SK-N-SH (cell line): ENCODE measurements at places on chromosomes 1 and 21. TPM values are rescaled to one million over a fixed set of nuclear protein-coding genes. Genes with fewer than 3 reads are reported as not detected.
A peak's percentile ranks its signal among the peaks of the same experiment; 100 is the strongest.

Gene CA14
- polyA plus RNA-seq = 0.08 and 0.16 TPM in 2 replicates

- H3K4me1 ChIP-seq = no peaks in the 10 kb centered on the region
- no peaks in the 10 kb centered on the region for H3K27me3 ChIP-seq
- no peak overlapping the region for H3K27ac ChIP-seq
- H3K36me3 ChIP-seq = no peaks in the 10 kb centered on the region
- DNase-seq = no peak
Observed at GRCh38 chr1:108089477-108089876, 110.7 kb downstream of the SLC25A24 start.

Gene PIK3C2B
- polyA plus RNA-seq = 6.5 and 6.6 TPM in 2 replicates

Gene ANXA9
- 0.07 and 0.21 TPM in 2 replicates for polyA plus RNA-seq

GRCh38 chr1:180536821-180537372, 21.9 kb upstream of the OVAAL start:
- H3K27ac ChIP-seq = no peak overlapping the region
- no peaks in the 10 kb centered on the region for H3K27me3 ChIP-seq
- H3K4me1 ChIP-seq = no peaks in the 10 kb centered on the region

DNA sequence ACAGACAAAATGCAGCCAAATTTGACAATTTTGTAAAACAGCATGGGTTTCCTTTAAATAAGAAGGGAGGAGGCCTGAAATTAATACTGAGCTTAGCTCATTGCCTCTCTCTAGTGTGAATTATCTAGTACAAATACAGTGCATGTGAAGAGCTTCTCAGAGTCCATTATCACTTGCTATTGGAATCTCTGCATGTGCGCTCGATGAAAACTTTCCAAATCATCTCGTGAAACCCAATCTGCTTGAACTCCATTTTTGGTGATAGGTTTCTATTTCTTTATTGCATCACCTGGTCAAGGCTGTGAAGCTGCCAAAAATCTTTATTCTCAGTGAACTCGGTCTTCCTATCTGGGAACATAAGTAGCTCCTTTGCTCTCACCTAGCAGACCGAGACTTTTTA, 49.5 kb upstream of the LYPLAL1 start:
- no peak for DNase-seq
- no peaks in the 10 kb centered on the region for H3K27me3 ChIP-seq
- H3K4me3 ChIP-seq = no peak overlapping the region
- peaks cover 21% of the 10 kb centered on the region; the same call in 1 of the 2 replicates for H3K4me1 ChIP-seq
- H3K27ac ChIP-seq = no peak overlapping the region
- no peaks in the 10 kb centered on the region for H3K36me3 ChIP-seq

GRCh38 chr1:216176970-216177369, 246.3 kb downstream of the USH2A start:
- H3K36me3 ChIP-seq = no peaks in the 10 kb centered on the region
- no peak overlapping the region for H3K27ac ChIP-seq
- H3K4me3 ChIP-seq = no peak overlapping the region
- peaks cover 3% of the 10 kb centered on the region for H3K4me1 ChIP-seq
- no peaks in the 10 kb centered on the region for H3K27me3 ChIP-seq
- no peak for DNase-seq

Gene AGT
- 0.39 and 0.41 TPM in 2 replicates for polyA plus RNA-seq

DNA sequence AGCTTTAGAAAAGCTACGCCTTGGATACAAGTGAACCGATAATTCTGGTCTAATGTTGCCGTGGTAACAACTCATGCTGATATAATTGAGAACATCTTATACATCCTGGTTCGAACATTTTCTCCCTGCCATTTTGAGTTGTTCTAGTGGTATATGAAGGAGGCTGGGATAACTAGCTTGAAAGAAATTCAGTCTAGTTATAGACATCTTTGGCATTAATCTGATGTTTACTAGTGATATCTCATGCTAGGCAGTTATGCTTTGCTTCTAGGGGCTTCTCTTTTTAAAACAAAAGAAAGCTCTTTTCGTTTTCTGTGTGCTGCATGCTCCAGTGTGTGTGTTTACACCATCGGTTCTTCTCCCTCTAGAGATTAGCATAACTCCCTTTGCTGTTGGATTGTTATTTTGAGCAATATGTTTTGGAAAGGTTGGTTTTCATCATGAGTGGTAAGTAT, 20.5 kb downstream of the PRKACB start:
- no peaks in the 10 kb centered on the region for H3K27me3 ChIP-seq
- peak overlapping the region; percentile 60 for H3K4me3 ChIP-seq
- peaks cover 20% of the 10 kb centered on the region for H3K4me1 ChIP-seq
- peak; percentile 8 for DNase-seq
- H3K36me3 ChIP-seq = no peaks in the 10 kb centered on the region
- H3K27ac ChIP-seq = peak overlapping the region; percentile 58

GRCh38 chr1:159664247-159664646, 50.1 kb downstream of the CRP start:
- no peak overlapping the region for H3K4me3 ChIP-seq
- H3K4me1 ChIP-seq = no peaks in the 10 kb centered on the region

- H3K4me1 ChIP-seq = no peaks in the 10 kb centered on the region
- H3K27me3 ChIP-seq = no peaks in the 10 kb centered on the region
- no peak overlapping the region for H3K27ac ChIP-seq
- H3K4me3 ChIP-seq = no peak overlapping the region
- H3K36me3 ChIP-seq = no peaks in the 10 kb centered on the region
- no peak for DNase-seq
Observed at GRCh38 chr1:91499346-91499745, 1.3 kb upstream of the CDC7 start.

- no peaks in the 10 kb centered on the region for H3K27me3 ChIP-seq
- H3K4me3 ChIP-seq = no peak overlapping the region
- H3K4me1 ChIP-seq = no peaks in the 10 kb centered on the region
- H3K36me3 ChIP-seq = no peaks in the 10 kb centered on the region
- no peak for DNase-seq
Observed at GRCh38 chr1:56457756-56458375, 121.5 kb downstream of the PLPP3 start.

Gene PALMD
- 1.8 and 2.3 TPM in 2 replicates for polyA plus RNA-seq

GRCh38 chr1:11908095-11908675, 18.0 kb downstream of the KIAA2013 start:
- H3K27ac ChIP-seq = peak overlapping the region; percentile 95
- peaks cover 3% of the 10 kb centered on the region; the same call in 1 of the 2 replicates for H3K4me1 ChIP-seq
- no peaks in the 10 kb centered on the region for H3K36me3 ChIP-seq
- no peaks in the 10 kb centered on the region for H3K27me3 ChIP-seq
- peak overlapping the region; percentile 68 for H3K4me3 ChIP-seq
- DNase-seq = peak; percentile 76

GRCh38 chr1:7372477-7373120, 398.5 kb upstream of the VAMP3 start:
- no peak overlapping the region for H3K27ac ChIP-seq
- peaks cover 31% of the 10 kb centered on the region; the same call in 1 of the 2 replicates for H3K4me1 ChIP-seq
- no peaks in the 10 kb centered on the region for H3K36me3 ChIP-seq
- DNase-seq = no peak
- H3K27me3 ChIP-seq = no peaks in the 10 kb centered on the region

Gene EFNA3
- 5.5 and 6.0 TPM in 2 replicates for polyA plus RNA-seq

- no peak overlapping the region for H3K4me3 ChIP-seq
- no peaks in the 10 kb centered on the region; the same call in 1 of the 2 replicates for H3K27me3 ChIP-seq
- no peak for DNase-seq
- no peaks in the 10 kb centered on the region for H3K4me1 ChIP-seq
- H3K36me3 ChIP-seq = no peaks in the 10 kb centered on the region
Observed at GRCh38 chr1:83834621-83835264, 164.2 kb downstream of the TTLL7 start.

GRCh38 chr1:20507564-20508410, at the start of gene MUL1:
TSS of gene MUL1 (minus strand) at chr1:20508151. CDS start at chr1:20508024, 127 bp downstream.
- H3K27ac ChIP-seq = peak within 1 kb of the TSS; percentile 70
- peak; percentile 96 for DNase-seq
- no peaks in the 10 kb centered on the region; the same call in 1 of the 2 replicates for H3K27me3 ChIP-seq
- peaks cover 16% of the 10 kb centered on the region for H3K36me3 ChIP-seq

- H3K27me3 ChIP-seq = no peaks in the 10 kb centered on the region
- H3K27ac ChIP-seq = no peak overlapping the region
- DNase-seq = no peak
- H3K4me3 ChIP-seq = no peak overlapping the region
Observed at GRCh38 chr1:232291681-232292080, 338.3 kb downstream of the SIPA1L2 start.

Gene CSF3R
- not detected in 2 replicates for polyA plus RNA-seq

Gene ARTN
- polyA plus RNA-seq = 0.26 and 0.69 TPM in 2 replicates

- no peaks in the 10 kb centered on the region for H3K36me3 ChIP-seq
- no peak for DNase-seq
- H3K4me3 ChIP-seq = no peak overlapping the region
Observed at GRCh38 chr1:223887747-223888418, 42.1 kb upstream of the TP53BP2 start.

Gene STIL
- polyA plus RNA-seq = 4.9 and 5.8 TPM in 2 replicates

DNA sequence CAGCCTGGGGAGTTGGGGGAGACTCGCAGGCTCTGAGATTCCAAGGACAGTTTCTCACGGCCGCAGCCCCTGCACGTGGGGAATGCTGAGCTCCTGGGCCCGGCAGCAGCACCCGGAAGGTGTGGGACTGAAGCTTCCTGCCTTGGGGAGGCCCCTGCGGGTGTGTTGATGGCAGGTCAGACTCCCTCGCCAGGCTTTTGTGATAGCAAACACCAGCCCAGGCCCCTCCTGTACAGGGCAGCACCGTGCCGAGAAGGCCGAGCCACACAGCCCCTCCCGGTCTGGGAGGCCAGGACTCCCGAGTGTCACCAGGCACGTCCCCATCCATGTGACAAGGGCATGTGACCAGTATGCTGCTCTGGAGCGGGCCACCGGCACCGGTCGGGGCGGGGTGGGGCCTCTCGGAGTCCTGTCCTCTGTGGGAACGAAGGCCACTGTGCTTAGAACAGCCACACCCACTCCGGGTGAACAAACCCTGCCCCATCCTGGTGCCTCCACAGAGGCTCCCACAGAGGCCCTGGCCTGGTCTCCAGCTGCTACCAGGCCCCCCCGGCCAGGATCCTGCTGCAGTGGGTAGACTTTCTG, 31.1 kb upstream of the ARHGEF16 start:
- no peaks in the 10 kb centered on the region for H3K4me1 ChIP-seq
- no peaks in the 10 kb centered on the region for H3K36me3 ChIP-seq
- no peak overlapping the region for H3K27ac ChIP-seq
- peaks cover 21% of the 10 kb centered on the region for H3K27me3 ChIP-seq

GRCh38 chr1:99590578-99591209, 55.2 kb upstream of the PALMD start:
- H3K4me3 ChIP-seq = no peak overlapping the region
- H3K36me3 ChIP-seq = no peaks in the 10 kb centered on the region
- H3K27me3 ChIP-seq = no peaks in the 10 kb centered on the region

DNA sequence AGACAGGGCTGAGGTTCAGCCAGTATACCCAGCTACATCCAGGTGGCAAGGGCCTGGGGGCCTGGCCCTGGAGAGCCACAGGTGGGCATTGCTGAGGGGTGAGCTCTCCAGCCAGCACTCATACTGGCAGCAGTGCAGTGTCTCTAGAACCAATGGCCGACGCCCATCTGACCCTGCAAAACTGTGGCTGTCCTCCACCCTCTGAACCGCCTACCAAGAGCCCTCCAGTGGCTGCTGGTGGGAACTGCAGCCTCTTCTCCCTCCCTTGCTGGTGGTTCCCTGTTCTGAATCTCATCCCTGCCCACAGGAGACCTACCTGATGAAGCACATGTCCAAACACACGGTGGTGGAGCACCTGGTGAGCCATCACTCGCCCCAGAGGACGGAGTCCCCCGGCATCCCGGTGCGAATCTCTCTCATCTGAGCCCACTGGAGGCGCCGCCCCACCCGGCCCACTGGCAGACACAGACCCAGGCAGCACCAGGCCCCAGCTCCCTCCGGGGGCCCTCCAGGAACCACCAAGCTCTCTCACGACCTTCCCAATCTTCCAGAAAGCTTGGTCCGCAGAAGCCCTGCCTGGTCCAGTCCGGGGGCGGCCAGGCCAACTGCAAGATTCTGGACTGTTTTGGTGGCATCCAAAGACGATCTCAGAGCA, 22.1 kb downstream of the A3GALT2 start:
- peaks cover 16% of the 10 kb centered on the region for H3K36me3 ChIP-seq
- no peak overlapping the region for H3K4me3 ChIP-seq
- H3K27me3 ChIP-seq = no peaks in the 10 kb centered on the region
- no peak overlapping the region; the same call in 1 of the 2 replicates for H3K27ac ChIP-seq
- no peaks in the 10 kb centered on the region for H3K4me1 ChIP-seq

- no peak for DNase-seq
- no peak overlapping the region for H3K27ac ChIP-seq
- H3K36me3 ChIP-seq = no peaks in the 10 kb centered on the region
- no peak overlapping the region for H3K4me3 ChIP-seq
Observed at GRCh38 chr1:27361553-27361952, 5.2 kb downstream of the MAP3K6 start.

DNA sequence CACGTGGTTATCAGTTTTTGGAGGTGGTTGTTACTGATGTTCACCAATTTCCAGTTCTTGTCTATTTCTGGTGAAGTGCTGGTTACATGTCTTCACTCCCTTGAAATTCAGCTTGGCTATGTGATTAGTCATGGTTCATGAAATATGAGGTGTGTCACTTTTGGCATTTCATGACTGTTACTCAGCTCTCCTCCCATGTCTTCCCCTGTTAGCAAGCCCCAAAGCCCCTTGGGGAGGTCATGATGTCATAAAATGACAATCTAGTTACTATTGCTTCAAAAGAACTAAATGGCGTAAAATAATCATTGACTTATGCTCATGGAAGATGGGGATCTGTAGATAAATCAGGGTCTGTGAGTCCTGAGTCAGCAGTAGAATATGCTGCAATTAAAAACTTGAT, 425.1 kb downstream of the SETD4 start:
- no peak overlapping the region for H3K27ac ChIP-seq
- H3K27me3 ChIP-seq = no peaks in the 10 kb centered on the region

GRCh38 chr1:89199525-89200031, 836 bp upstream of the GBP4 start:
- no peak for DNase-seq
- H3K27ac ChIP-seq = peak overlapping the region; percentile 95; the same call in 1 of the 2 replicates
- H3K27me3 ChIP-seq = no peaks in the 10 kb centered on the region
- H3K36me3 ChIP-seq = no peaks in the 10 kb centered on the region
- H3K4me3 ChIP-seq = no peak overlapping the region
- peaks cover 20% of the 10 kb centered on the region for H3K4me1 ChIP-seq

Gene REN
- not detected in 2 replicates for polyA plus RNA-seq

Gene DENND2C
- 0.02 and 0.03 TPM in 2 replicates for polyA plus RNA-seq

- no peaks in the 10 kb centered on the region; the same call in none of the 2 replicates for H3K4me1 ChIP-seq
- no peaks in the 10 kb centered on the region for H3K27me3 ChIP-seq
- DNase-seq = no peak
- H3K27ac ChIP-seq = no peak overlapping the region
- H3K36me3 ChIP-seq = no peaks in the 10 kb centered on the region
Observed at GRCh38 chr1:99764909-99765308, 1.5 kb downstream of the FRRS1 start.

GRCh38 chr21:35606146-35606545, 454.2 kb downstream of the SETD4 start:
- H3K4me3 ChIP-seq = no peak overlapping the region
- no peaks in the 10 kb centered on the region for H3K36me3 ChIP-seq
- no peak overlapping the region for H3K27ac ChIP-seq

- H3K27me3 ChIP-seq = peaks cover 23% of the 10 kb centered on the region; the same call in 1 of the 2 replicates
- no peaks in the 10 kb centered on the region for H3K36me3 ChIP-seq
- H3K4me1 ChIP-seq = no peaks in the 10 kb centered on the region; the same call in 1 of the 2 replicates
Observed at GRCh38 chr21:37670883-37671282, 245.4 kb downstream of the KCNJ6 start.

DNA sequence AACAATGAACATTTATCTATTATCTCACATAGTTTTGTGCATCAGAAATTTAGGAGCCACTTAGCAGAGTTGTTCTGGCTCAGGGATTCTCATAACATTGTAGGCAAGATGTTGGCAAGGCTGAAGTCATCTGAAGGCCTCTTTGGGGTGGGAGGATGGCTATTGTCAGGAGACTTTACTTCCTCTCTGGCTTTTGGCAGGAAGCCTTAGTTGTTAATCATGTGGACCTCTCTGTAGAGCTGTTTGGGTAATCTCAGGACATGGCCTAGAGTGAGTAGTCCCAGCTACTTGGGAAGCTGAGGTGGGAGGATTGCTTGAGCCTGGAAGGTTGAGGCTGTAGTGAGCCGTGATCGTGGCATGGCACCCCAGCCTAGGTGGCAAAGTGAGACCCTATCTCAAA, 40.2 kb downstream of the RASAL2 start:
- no peak overlapping the region for H3K4me3 ChIP-seq
- peak overlapping the region; percentile 24; the same call in 1 of the 2 replicates for H3K27ac ChIP-seq
- DNase-seq = no peak
- H3K4me1 ChIP-seq = no peaks in the 10 kb centered on the region; the same call in 1 of the 2 replicates
- H3K27me3 ChIP-seq = no peaks in the 10 kb centered on the region

Gene CD34
- 0.59 and 0.62 TPM in 2 replicates for polyA plus RNA-seq
